NCI-H1436 treated with DMSO at 0.1 percent for 48 hours (cell line): ENCODE measurements at places on chromosomes 4 and X.

DNA sequence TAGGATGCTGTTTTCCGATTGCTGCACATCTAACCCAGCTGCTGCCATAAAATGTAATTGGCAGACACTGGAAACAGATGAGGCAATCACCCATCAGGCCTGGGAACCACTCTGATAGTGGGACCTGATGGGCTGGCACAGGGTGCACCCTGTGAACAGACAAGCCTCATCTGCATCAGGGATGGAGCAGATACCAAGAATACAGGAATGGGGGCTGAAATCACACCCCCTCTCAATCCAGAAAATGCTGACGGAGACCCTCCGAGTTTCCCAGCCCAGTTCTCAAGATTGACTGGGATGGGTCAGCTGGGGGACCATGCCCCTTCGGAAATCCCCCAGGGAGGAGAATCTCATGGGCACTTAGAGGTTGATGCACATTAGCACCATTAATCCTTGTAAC, 28.8 kb upstream of the PPP2R2C start:
- DNase-seq = no peak

DNA sequence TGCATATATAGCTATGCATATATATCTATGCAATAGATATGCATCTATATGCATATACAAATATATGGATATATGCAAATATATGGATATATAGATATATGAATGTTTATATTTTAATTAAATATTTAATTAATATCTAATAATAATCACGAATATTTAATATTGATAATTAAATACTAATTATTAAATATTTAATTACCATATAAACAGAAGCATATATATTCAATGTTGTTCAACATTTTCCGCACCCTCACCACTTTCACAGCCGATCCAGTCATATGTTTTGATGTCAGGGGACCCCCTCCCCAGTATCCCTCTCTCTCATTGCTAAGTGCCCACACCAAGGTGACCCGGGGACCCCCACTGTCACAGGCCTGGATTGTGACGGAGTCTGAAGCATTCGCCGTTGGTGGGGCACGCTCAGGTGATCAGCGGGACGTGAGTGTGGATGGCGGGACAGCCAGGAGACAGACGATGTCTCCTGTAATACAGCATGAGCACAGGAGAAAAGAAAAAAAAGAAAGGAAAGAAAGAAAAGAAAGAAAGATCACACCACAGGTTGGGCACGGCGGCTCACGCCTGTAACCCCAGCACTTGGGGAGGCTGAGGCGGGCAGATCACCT, 199.7 kb downstream of the CRLF2 start:
- no peak for DNase-seq

GRCh38 chrX:71910643-71910985, at the start of gene NHSL2:
TSS of gene NHSL2 (plus strand) at chrX:71910845.
- peak; percentile 6 for DNase-seq

GRCh38 chrX:19532709-19533108, 17.4 kb upstream of the MAP3K15 start:
- no peak for DNase-seq

DNA sequence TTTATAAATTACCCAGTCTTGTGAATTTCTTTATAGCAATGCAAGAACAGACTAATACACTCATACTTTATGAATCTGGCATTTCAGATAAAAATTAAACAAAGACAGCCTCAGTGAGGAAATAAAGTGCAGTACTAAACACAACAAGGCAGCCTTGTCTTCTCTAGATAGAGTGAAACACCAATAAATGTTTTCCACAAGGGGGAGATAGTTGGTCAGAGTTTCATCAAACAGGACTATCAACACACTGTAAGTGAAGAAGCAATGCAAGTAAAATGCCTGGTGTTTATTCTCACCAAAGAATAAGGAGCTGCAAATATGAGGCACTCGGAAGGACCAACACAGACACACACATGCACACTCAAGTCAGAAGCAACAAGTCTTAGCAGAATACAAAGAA, 62.8 kb downstream of the FAM9B start:
- no peak for DNase-seq

GRCh38 chr4:77177199-77177598, 20.2 kb downstream of the CCNG2 start:
- DNase-seq = no peak

DNA sequence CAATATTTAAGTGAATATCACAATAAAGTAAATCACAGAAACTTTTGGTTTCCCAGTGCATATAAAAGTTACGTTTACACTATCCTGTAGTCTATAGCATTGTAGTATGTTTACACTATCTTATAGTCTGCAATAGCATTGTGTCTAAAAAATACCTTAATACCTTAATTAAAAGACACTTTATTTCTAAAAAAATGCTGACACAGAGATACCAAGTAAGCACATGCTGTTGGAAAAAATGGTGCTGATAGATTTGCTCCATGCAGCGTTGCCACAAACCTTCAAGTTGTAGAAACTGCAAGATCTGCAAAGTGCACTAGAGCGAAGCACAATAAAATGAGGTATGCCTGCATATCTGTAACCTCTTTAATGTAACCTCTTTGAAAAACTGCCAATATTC, 847.3 kb downstream of the GLUD2 start:
- DNase-seq = no peak

GRCh38 chr4:143382596-143382995, 45.9 kb downstream of the GAB1 start:
- DNase-seq = no peak

- DNase-seq = peak; percentile 21
Observed at GRCh38 chrX:53481816-53482465, 47.8 kb upstream of the HSD17B10 start.

DNA sequence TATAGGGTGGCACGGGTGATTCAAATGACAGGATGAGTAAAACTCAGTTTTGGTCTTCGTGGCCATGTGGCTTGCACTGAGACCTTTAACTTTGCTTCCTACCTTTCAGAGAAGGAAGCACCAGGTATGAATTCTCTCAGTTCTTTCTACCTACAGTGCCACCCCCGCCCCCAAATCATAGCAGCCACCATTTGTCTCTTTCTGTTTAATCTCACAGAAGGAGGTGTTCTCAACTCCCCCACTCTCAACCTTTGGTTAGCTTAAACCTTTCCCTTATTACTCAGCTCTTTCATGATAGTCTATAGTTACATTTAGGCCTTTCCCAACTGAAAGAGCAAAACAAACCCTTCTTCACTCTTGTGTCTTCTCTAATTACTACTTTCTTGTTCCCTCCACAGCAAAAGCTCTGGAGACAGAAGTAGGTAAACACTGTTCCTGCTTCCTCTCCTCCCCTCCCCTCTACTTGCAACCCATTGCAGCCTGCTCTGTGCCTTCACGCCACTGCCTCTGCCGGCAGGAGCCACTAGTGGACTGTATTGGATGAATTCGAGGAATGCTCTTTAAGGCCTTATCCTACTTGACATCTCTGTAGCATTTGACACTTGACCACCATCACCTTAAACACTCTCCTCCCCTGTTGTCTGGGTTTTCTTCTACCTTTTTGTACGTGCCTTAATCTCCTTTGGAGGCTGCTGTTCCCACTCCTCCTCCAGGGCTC, 123.7 kb downstream of the AFF1 start:
- no peak for DNase-seq

- DNase-seq = no peak
Observed at GRCh38 chr4:1900087-1900433, 28.9 kb downstream of the NSD2 start.

DNA sequence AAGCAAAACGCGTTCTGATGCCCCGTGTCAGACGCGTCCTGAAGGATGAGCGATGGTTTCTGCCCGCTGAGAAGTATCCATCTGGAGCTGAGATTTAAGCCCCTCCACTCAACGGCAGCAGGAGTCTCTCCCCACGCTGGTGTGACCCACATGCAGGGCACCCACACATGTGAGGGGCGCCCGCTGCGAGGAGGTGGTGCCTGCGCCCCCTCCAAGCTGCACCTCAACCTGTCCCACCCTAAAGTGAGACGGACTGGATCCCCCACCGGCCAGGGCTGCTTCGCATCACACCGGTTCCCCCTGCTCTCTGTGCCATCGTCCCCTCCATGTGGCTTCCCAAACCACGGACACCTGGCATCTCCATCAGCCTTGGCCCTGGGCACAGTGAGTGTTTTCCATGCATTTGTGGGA, 4.5 kb upstream of the PDE6B start:
- DNase-seq = no peak

GRCh38 chr4:121582296-121582695, 114.5 kb downstream of the ANXA5 start:
- DNase-seq = no peak

DNA sequence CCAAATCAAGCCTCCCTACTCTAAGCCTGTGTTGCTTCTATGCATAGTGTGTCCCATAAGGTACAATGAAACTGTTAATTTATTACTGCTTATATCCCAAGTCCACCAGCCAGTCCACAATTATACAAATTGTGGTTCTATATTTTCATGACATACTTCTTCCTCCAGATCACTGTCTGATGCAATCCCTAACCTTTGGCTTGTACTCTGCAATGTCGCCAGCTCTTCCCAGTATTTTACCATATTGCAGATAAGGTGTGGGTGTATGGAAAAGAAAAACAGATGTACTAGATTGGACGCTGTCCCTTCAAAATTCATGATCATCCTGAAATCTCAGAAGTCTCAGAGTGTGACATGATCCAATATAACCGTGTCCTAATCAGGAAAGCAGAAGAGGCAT, 286.2 kb downstream of the GASK1B start:
- no peak for DNase-seq

- no peak for DNase-seq
Observed at GRCh38 chr4:126123611-126124325, 809.0 kb downstream of the FAT4 start.

DNA sequence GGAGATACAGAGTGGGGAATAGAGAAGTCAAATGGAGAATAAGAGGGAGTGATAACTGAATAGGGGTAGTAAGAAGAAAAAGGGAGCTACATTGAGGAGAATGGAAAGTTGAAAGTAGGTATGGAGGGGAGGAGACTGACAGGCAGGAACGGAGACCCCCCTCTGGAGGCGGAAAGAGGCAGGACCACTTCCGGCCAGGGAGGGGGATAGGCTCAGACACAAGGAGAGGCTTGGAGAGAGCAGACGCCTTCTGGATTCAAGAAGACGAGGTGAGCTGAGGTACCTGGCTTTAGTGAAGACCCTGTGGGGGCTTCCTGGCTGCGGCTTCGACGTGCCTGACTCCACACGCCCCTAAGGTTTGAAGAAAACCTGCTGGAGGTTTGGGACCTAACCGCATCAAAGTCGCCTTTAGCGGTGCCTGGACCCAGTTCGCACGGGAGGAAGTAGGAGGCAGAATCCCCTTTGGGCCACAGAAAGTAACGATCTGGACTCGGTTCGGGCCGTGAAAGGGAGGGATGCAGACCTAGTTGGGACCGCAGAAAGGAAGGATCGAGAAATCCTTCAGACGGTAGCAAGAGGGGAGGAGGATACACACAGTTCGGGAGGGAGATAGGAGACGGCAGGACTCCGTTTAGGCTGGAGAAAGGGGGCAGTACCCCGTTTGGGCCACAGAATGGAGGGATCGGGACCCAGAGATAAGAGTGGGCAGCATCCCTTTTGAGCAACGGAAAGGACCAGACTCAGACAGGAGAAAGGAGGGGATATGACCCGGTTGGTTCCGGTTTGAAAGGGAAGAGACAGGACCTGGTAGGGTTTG, at the start of gene TRO:
TSS of gene TRO (plus strand) at position 215 of the 817 bp plus-strand sequence. CDS start 1,423 bp downstream, outside the sequence.
- DNase-seq = no peak

DNA sequence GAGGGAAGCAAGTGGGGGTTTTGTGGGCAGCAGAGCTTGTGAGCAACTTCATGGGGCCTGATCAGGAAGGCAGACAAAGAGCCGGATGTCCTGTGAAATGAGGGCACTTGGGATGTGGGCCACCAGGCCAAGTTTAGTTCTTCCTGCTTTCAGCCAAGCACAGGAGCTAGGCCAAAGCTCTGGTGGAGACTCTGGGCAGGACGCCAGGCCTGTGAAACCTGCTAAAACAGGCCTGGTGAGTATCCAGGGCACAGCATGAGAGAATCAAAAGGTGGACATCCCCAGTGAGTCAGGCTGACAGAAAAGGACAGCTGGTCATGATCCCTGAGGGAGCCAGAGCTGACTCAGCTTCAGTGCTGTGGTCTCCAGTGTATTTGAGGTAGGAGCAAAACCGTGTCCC, 95.7 kb downstream of the NPNT start:
- DNase-seq = no peak

DNA sequence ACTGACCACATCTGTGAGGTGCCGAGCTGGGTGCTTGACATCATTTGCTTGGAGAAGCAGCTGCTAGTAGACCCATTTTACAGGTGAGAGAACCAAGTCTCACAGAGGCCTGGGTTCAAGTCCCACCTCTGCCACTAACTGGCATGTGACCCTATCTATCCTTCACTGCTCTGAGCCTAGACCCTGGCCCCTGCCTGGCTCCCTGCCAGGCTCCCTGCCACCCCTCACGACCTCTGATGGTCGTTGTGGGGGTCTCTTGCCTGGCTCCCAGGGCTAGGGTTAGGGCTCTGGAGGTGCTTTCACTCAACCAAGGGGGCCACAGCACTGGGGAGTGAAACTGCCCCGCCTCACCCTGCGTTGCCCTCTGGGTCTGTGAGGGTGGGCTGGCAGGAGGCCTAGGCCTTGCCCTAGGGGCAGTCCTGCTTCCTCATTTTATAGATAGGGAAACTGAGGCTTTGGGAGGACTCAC, 7.2 kb upstream of the ADD1 start:
- no peak for DNase-seq

GRCh38 chr4:77157859-77158486, 966 bp downstream of the CCNG2 start:
- DNase-seq = peak; percentile 35

GRCh38 chr4:147940171-147940570, 208.3 kb downstream of the ARHGAP10 start:
- no peak for DNase-seq

- DNase-seq = no peak
Observed at GRCh38 chrX:9535101-9535500, 70.2 kb downstream of the TBL1X start.

DNA sequence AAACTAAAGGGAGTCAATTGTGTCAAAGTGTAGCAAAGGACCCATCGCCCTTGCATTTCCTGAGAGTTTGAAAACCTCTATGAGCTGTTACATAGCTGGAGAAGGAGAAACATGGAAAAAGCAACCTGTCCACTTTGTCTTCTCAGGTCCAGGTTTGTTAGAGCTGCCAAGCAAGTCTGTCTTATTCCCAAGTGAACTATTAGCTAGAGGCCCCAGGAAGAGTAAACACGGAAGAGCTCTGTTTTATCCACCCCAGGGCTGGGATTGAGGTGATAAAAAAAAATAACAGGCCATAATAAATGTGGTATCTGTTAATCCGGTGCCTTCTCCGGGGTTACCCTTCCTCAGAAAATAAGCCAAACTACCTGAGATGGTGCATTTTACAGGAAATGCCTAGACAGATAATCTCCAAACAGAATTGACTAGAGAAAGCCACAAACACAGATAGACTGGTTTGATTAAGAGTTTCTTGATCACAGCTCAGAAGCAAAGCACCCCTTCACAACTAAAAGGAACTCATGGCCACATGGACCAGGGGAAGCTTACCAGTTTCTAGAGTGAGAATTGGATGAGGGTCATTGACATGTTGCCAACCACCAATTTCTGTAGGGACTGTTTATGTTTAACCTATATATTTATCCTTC, 35.9 kb upstream of the RELL1 start:
- DNase-seq = no peak
